ENCODE measurements at places on chromosomes 5 and 9.

DNA sequence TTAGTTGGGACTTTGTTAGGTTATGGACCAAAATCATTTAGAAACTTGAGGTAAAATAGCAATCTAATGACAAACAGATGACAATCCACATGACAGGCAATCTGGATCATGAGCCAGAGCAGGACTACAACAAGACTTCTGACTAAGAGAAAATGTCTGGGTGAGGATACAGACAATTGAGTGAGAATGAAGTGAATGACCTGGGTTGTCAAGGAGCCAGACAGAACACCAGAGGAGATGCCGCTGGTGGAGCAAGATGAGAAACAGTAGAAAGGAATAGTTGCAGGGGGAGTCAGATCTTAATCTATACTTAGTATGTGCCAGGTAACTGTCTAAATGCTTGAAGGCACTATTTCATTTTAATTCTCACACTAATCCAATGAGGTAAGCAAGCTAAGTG, 277.8 kb downstream of the PRELID2 start:
- DNase-seq, result no peak

DNA sequence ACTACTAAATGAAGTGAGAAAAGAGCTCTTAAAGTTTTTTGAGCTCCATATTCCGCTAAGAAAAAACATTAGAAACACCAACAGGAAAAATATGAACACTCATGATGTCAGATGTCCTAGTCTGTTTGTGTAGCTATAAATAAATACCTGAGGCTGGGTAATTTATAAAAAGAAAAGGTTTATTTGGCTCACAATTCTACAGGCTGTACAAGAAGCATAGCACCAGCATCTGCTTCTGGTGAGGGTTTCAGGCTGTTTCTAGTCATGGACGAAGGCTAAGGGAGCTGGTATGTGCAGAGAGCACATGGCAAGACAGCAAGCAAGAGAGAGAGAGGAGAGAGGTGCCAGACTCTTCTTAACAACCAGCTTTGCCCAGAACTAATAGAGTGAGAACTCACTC, 186.2 kb downstream of the PLK2 start:
- no peak for DNase-seq

DNA sequence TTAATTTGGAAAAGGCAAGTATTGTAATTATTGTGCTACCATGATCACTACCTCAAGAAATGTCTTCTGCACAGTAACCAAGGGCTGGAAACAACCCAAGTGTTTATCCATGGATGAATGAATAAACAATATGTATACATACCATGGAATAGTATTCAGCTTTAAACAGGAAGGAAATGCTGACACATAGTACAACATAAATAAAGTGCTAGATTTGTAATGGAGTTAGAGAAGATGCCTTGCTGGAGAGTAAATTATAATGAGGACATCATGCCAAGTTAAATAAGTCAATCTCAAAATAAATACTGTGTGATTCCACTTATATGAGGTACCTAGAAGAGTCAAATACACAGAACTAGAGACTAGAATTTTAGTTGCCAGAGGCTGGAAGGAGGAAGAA, 160.0 kb downstream of the CCDC192 start:
- DNase-seq, result no peak

GRCh38 chr5:173138707-173139106, 5.6 kb upstream of the BNIP1 start:
- no peak for DNase-seq

GRCh38 chr9:31492229-31492628, 892.2 kb upstream of the ACO1 start:
- no peak for DNase-seq

- DNase-seq, result no peak
Measured at GRCh38 chr9:135618866-135619598, 20.3 kb downstream of the GLT6D1 start.

- DNase-seq, result no peak
Measured at GRCh38 chr9:114621975-114622609, 11.0 kb downstream of the TMEM268 start.

GRCh38 chr9:131400627-131401026, 6.7 kb downstream of the PRRC2B start:
- no peak for DNase-seq

DNA sequence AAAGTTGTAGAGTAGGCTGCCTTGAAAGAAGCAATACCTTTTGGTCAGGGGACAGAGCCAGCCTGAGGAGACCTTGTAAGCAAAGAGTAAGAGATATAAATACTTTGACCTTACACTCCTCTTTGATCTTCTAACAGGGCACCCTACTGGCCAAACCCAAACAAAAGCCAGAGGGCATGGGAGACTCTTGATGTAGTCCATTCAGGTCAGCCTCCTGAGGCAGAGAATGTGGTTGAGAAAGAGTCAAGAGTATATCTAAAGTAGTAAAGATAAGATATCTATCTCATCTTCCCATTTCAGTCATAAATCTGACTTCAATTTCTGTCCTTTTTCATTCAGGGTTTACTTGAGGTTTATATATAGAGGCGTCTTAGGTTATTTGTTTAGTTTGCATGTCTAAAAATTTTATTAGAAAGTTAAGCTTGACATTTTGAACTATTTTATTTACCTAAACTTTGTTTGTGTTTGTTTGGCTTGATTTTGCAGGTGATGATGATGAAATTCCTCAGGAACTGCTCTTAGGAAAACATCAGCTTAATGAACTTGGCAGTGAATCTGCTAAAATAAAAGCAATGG, 125.7 kb downstream of the NIPBL start:
- DNase-seq, result no peak

- DNase-seq, result no peak
Measured at GRCh38 chr5:130501151-130501865, 597.0 kb downstream of the CHSY3 start.

GRCh38 chr9:98231770-98232478, 23.5 kb downstream of the TBC1D2 start:
- no peak for DNase-seq

DNA sequence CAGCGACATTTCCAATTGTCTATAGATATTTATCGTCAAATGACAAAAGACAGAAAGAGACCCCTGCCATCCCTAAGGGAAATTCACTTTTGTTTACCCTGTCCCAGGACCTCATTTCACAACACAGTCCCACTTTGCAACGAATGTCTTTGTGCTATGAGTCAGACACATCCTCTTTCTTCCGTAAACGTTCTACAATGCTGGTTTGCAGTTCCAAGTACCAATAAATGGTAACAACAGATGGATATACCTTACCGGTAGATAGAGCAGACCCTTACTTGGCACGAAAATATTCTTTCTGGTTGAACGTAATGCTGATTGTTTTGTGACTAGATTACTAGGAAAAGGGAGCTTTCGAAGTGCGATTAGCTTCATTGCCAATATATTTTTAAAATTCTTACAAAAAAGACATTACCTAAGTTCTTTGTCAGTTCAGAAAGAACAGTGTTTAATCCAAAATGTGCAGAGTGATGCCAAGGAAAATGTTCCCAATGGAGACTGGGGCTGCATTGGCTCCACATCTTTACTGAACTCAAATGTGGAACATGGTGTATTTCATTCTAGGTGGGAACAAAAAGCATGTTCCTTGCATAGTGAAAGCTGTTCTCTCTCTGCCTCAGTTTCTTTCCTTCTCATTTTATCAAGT, 202.5 kb upstream of the SLC27A6 start:
- DNase-seq, result no peak

- no peak for DNase-seq
Measured at GRCh38 chr5:132765311-132766019, 11.6 kb downstream of the SEPTIN8 start.

- no peak for DNase-seq
Measured at GRCh38 chr5:219991-220390, 1.9 kb downstream of the SDHA start.

DNA sequence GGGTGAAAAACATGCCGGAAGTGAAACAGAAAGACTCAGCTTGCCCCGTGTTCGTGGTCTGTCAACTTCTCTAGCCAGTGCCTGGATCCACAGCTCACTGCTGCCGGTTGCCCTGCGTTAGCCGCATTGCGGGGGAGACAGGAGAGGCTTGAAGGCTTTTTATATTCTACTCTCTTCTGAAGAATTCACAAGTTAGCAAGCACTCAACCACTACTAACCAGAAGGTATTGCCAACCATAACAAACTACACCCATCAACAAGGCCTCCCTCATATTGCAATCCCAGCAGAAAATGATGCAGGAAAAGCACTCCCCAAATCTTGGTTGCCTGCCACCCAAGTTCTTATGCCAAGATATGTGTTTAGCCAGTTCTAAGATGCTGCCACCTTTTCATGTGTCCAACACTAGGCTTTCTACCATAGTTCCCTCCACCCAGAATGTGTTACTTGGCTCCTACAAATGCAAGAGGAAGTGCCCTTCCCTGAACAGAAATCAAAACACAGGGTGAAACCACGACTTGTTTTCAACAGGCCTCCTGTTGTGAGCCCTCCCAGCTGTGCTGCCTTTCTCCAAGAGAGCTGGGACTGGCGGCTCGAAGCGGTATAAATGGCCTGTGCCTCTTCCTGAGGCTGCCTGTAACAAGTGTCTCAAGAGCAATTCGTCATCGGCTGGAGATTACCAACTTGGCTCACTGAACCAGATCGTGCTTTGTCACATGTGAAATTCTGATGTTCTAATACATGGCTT, 129.0 kb downstream of the SNX18 start:
- DNase-seq, result peak; percentile 43

- DNase-seq, result no peak
Measured at GRCh38 chr5:166962461-166962860, 1329.0 kb upstream of the WWC1 start.

- no peak for DNase-seq
Measured at GRCh38 chr9:83299571-83299970, 236.6 kb upstream of the RASEF start.

GRCh38 chr5:61275841-61276240, 56.2 kb upstream of the ZSWIM6 start:
- DNase-seq, result no peak

DNA sequence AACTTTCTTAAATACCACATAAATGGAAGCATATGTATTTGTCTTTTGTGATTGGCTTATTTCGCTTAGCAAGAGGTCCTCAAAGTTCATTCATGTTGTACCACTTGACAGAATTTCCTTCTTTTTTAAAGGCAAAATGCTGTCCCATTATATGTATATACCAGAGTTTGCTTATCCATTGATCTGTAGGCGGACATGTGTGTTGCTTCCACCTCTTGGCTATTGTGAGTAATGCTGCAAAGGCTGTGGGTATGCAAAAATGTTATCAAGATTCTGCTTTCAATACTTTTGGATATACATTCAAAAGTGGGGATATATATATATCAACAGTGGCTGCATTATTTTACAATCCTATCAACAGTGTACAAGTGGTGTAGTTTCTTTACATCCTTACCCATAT, 271.0 kb downstream of the PRR16 start:
- no peak for DNase-seq

DNA sequence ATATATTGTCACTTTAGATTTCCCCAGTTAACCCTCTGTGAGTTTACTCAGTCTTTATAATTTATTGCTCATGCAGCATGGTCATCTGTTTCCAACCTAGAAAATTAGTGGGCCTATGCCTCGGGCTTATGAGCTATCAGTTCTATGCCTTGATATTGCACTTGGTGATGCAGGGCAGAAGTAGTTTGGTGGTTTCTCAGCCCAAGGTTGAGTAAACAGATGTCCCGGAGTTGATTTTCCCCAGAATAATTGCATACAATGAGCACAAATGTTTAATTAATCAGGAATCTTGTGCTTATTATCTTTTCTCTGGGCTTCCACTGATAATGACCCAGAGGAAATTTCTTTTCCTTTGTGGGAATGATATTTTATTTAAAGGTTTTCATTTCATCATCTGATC, 474.0 kb downstream of the CCDC171 start:
- DNase-seq, result no peak

- DNase-seq, result no peak
Measured at GRCh38 chr5:132010989-132011621, 353 bp downstream of the ACSL6 start.

GRCh38 chr5:113371721-113372196, 63.0 kb downstream of the TSSK1B start:
- DNase-seq, result no peak

DNA sequence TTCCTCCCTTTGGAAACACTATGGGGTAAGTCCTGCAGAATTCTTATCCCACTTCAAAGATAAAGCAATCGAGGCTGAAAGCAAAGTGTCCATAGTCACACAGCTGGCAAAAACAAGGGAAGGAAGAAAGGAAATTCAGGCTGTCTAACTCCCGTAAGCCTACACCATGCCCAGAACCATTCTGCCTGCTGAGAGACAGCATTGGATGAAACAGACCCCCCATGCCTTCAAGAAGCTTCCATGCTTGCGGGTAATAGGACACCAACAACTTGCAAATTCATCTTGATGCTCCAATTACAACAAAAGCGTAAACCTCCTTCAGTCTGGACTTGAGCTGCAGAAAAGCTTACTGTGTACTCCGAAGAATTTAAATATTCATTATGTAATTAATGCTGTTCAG, 181.1 kb upstream of the WWC1 start:
- no peak for DNase-seq

DNA sequence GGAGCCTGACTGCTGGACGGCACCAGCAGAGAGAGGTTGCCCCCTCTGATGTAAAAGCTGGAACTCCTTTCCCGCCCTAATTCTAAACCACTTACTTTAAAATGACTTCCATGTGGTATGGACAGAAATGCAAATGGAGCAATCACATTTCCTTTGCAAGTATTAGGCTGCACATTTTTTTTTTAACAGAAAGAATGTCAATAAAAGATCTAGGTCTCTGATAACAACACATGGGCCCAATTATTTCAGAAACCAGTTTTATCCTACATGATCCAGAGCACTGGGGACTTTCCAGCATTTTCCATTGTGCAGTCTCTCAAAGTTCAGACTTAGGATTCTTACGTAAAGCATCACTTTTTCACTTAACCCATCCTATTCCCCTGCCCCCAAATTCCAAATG, 203.7 kb downstream of the NXNL2 start:
- no peak for DNase-seq

DNA sequence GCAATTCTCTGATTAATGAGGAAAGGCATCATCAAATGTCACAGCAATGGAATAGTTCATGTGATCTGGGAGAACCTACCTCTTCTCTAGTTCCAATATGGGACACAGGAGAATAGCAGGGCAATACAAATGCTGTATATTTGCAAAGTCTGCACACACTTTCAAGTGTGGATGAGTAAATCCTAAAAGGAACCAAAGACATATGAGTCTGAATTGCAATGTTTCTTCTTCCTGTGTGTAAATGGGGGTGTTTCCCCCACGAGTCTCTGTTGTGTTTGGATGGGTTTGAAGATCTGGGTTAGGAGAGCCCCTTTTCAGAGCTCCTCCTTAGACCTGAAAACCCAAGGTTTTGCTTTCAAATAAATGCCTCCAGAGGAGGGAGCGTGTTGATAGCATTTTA, 26.9 kb downstream of the SLC46A2 start:
- no peak for DNase-seq

- DNase-seq, result no peak
Measured at GRCh38 chr9:94861589-94862272, 135.2 kb downstream of the AOPEP start.

All from esophagus squamous epithelium (tissue), 5 donors.